ENCODE measurements at places on chromosomes 4 and X. TPM values are rescaled to one million over a fixed set of nuclear protein-coding genes. Genes with fewer than 3 reads are reported as not detected.

GRCh38 chr4:64495946-64496345 is 86.7 kb upstream of the TECRL start:
- H3K4me1 ChIP-seq: no peaks in the 10 kb centered on the region
- DNase-seq: no peak
- H3K27me3 ChIP-seq: no peaks in the 10 kb centered on the region
- H3K36me3 ChIP-seq: no peaks in the 10 kb centered on the region
- H3K27ac ChIP-seq: no peak overlapping the region

The NXF2 gene
- not detected for total RNA-seq

GRCh38 chr4:168321006-168321405 is 2.5 kb upstream of the DDX60 start:
- H3K4me3 ChIP-seq: no peak overlapping the region
- H3K36me3 ChIP-seq: peaks cover 61% of the 10 kb centered on the region
- peaks cover 39% of the 10 kb centered on the region for H3K4me1 ChIP-seq
- H3K27me3 ChIP-seq: no peaks in the 10 kb centered on the region
- no peak for DNase-seq

DNA sequence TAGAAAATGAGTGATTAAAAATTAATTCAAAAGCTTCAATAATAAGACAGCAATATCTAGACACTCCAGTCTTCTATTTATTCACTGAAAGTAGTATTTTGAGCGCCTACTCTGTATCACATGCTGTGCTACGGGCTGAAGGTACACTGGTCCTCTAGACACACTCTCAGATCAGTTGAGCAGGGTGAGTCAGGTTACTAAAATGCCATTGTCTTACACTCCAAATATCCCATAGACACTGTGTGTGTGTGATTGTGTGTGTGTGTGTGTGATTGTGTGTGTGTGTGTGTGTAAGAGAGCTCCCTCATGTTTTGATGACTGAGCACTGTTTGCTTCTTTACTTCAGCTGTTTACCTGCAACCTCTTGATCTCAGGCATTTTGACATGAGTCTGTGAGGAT is 342.8 kb upstream of the BOD1L1 start:
- H3K4me1 ChIP-seq: no peaks in the 10 kb centered on the region
- H3K27me3 ChIP-seq: no peaks in the 10 kb centered on the region
- no peak overlapping the region for H3K4me3 ChIP-seq
- no peak for DNase-seq

- H3K36me3 ChIP-seq: no peaks in the 10 kb centered on the region
- H3K4me1 ChIP-seq: peaks cover 14% of the 10 kb centered on the region
- no peaks in the 10 kb centered on the region for H3K27me3 ChIP-seq
- no peak overlapping the region for H3K4me3 ChIP-seq
These were observed 5.2 kb downstream of the MAP9 start for GRCh38 chr4:155371432-155372043.

DNA sequence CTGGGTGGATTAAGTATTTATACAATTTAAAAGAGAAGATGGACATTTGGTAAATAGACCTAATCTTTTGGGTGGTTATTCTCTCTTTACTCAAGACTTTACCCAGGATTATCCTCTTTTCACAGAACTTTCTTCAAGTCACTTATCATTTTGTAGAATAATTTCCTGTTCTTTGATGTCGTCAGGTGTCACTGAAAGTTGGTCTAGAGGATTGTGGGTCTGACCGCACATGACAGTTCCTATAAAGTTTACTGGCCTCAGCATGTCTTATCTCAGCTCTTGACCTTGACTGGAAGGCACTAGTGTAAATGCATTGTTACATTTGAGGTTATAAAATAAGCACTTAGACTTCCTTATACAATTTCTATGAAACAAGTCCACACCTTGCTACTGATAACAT is 139.9 kb upstream of the SLC4A4 start:
- peak overlapping the region; percentile 68 for H3K27ac ChIP-seq
- H3K27me3 ChIP-seq: peaks cover 9% of the 10 kb centered on the region
- H3K4me3 ChIP-seq: peak overlapping the region; percentile 4
- peaks cover 24% of the 10 kb centered on the region for H3K4me1 ChIP-seq
- no peaks in the 10 kb centered on the region for H3K36me3 ChIP-seq

- no peaks in the 10 kb centered on the region for H3K27me3 ChIP-seq
- H3K4me1 ChIP-seq: no peaks in the 10 kb centered on the region
- H3K27ac ChIP-seq: no peak overlapping the region
- H3K36me3 ChIP-seq: peaks cover 39% of the 10 kb centered on the region
These were observed 43.1 kb upstream of the MCF2 start for GRCh38 chrX:139751053-139751452.

The RTL3 gene
- total RNA-seq: not detected

The HSD17B13 gene
- 0.16 TPM for total RNA-seq

Data from activated CD8-positive, alpha-beta T cell treated with anti-CD3 and anti-CD28 coated beads, Interleukin-2, amount 10 ng/mL, durations not matched to agents 7 days and 5 days (primary cell).